ENCODE measurements at places on chromosomes 12 and 14.

DNA sequence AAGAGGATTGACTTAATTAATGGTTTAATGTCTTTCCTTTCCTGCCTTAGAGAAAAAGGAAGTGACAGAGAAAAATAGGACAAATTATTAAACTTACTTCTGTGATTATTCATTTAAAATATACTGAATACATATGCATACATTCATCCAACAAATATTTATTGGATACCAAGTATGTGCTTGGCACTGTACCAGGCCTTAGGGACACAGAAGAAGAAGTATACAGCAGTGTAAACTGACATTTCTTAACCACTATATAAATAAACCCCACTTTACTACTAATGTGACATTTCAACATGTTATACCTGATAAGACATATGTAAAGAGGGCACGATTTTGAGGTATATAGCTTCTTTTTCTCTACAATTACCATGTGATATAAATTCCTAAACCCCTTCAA is 53.6 kb downstream of the ERO1A start:
- H3K27ac ChIP-seq: no peak overlapping the region
- no peaks in the 10 kb centered on the region for H3K4me1 ChIP-seq
- H3K4me3 ChIP-seq: no peak overlapping the region
- peaks cover 42% of the 10 kb centered on the region for H3K36me3 ChIP-seq

DNA sequence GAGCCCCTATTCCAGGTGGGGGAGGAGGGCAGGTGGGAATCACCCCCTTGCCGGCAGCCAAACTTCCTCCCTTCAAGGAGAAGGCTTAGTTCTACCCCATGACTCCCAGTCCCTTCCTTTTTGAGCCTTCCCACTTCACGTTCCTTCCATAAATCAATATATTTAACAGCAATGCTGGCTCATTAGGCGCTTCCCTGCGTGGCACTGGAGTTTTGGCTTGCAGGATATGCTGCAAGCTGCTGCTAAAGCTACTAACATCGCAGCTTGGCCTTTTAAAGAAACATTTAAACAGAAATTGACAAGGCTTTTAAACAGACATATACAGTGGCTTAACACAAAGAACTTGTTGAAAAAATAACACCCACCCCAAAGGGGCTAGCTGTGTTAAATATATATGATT is 308.0 kb upstream of the FKBP4 start:
- no peak overlapping the region for H3K27ac ChIP-seq
- H3K27me3 ChIP-seq: peaks cover 32% of the 10 kb centered on the region
- peaks cover 6% of the 10 kb centered on the region for H3K36me3 ChIP-seq
- DNase-seq: no peak
- H3K4me3 ChIP-seq: no peak overlapping the region

DNA sequence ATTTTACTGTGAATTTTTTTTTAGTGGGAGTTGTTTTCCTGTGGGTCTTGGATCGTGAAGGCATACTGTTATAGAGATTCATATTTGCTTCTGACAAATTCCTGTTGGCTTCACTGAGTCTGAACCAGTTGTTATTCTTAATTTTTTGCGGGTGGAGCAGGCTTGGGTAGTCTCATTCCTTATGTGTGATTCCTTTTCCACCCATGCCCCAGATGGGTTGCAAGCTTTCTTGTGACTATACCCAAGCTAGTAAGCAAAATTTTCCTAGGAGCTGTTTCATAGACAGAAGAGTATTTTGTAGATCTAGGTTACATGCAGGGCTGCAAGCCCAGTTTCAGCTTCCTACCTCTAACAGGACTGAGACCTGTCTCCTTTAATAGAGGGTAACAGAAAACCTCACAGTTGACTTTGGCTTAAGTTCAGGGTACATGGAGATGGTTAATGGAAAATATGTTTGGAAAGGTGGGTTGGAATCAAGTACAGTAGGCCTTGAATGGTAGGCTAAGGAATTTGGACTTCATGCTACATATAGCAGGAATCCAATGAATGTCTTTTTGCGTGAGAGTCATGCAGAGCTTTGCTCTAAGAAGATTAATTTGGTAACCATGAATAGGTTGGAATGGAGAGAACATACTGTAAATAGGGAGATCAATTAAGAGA is 29.0 kb downstream of the TRMT5 start:
- no peak overlapping the region for H3K4me3 ChIP-seq
- no peak overlapping the region for H3K27ac ChIP-seq
- H3K4me1 ChIP-seq: no peaks in the 10 kb centered on the region
- no peak for DNase-seq

GRCh38 chr12:55933169-55933798 is 2.3 kb downstream of the DGKA start:
- H3K4me1 ChIP-seq: peaks cover 69% of the 10 kb centered on the region
- peaks cover 51% of the 10 kb centered on the region for H3K36me3 ChIP-seq
- peak overlapping the region; percentile 95 for H3K27ac ChIP-seq

DNA sequence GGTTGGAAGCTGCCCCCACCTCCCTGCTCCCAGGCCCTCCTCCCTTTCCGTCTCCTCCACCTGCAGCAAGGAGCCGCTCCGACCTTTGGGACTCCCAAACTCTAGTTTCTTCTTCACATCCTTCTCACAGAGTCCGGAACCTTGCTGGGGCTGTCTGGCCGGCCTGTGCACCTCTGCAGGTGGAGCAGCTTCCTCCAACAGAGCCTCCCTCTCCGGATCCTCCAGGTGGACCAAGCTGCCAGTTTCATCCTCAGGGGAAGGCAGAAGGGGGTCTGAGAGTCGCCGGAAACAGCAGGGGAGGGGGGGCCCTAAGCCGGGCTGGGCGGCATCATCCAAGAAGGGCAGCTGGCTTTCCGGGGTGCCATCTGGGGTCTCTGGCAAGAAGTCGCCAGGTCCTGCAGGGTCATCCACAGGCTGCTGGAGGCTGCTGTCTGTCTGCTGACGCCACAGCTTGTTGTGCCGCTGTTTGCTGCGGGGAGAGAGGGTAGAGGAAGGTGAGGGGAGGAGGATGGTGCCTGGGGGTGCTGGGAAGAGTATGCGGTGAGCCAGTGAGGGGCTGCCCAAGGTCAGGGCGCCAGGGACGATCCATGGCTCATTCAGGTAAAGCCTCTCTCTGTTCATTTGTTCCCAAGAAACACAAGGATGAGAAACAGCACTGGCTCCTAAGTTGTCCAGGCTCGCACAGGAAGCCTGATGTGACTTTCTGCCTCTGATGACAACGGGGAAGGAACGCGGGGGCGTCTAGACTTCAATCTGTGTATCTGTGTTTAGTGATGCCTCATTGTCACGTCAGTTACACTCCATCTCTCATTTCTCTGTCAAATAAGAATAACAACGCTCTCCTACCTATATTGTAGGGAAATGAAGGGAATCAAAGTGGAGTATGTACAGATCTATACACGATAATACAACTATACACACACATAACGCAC is 61.3 kb upstream of the CORO1C start:
- H3K27me3 ChIP-seq: no peaks in the 10 kb centered on the region
- no peak overlapping the region for H3K4me3 ChIP-seq
- no peak for DNase-seq
- peak overlapping the region; percentile 38 for H3K27ac ChIP-seq
- H3K36me3 ChIP-seq: peaks cover 44% of the 10 kb centered on the region

DNA sequence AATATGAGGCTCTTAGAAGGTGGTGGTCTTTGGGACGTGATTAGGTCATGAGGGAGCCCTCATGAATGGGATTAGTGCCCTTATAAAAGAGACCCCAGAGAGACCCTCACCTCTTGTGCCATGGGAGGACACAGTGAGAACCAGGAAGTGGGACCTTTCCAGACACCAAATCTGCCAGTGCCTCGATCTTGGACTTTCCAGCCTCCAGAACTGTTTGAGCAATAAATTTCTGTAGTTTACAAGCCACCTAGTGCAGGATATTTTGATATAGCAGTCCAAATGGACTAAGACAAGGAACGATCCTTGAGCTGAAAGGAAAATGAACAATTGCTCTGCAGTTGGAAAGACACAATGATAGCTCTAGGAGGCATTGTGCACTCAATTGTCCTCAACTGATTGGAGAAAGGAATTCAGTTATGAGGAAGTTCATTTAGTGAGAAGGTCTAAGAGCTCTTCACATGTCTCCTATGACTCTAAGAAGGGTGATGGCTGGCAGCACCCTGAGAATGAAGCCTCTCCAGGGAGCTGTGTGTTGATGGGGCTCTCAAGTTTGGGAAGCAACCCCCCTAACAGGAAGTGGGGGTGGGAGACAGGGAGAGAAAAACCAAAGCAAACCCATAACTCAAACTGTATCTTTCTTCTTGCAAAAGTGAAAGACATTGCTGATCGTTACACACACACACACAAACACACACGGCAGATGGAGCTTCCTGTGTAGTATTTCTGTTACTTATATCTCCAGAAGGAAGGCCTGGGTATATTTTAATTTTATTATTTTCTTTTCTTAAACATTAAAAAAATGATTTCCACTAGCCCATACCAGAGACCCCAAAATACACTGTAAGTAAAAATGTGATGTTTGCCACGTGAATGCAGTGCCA is 21.0 kb downstream of the CHST11 start:
- no peaks in the 10 kb centered on the region for H3K27me3 ChIP-seq
- DNase-seq: no peak
- peaks cover 24% of the 10 kb centered on the region for H3K36me3 ChIP-seq
- H3K4me1 ChIP-seq: peaks cover 64% of the 10 kb centered on the region
- H3K4me3 ChIP-seq: peak overlapping the region; percentile 86

- no peaks in the 10 kb centered on the region for H3K27me3 ChIP-seq
- H3K27ac ChIP-seq: peak overlapping the region; percentile 75
- no peak for DNase-seq
- H3K4me1 ChIP-seq: peaks cover 76% of the 10 kb centered on the region
Measured at GRCh38 chr14:100104523-100105300, 39.5 kb downstream of the EVL start.

DNA sequence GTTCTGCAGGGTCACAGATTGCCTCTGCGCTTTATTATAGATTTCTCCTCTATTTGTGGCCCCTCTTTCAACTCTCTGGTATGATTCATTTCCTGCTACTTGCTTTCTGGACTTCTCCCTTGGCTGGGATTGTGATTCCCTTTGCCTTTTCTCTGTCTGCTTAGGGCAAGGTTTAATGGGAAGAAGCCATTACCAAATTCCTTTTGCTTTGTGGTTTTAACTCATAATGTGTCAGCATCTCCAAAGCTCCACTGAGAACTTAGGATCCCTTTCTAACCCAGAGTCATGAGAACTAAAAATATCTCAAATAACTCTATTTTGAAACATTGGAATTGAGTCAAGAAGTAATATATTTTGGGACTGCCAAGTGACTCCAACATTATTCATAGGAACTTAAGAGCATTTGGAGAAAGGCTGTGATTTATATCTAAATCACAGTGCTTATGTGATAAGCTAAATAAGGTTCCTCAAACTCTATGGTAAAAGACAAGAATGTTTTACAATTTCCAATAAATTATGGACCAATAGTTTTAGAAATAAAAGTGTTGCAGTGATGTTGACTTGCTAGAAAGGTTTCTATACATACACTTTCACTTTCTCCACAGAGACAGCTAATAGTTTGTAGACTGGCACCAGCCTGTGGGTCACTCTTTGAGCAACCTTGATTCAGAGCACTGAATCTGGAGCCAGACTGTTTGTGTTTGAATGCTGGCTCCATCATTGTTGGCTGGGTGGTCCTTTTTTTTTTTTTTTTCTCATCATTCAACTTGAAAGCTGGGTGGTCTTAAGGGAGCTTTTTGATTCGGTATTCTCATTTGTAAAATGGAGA is 93.9 kb downstream of the DACT1 start:
- H3K4me3 ChIP-seq: no peak overlapping the region
- H3K27ac ChIP-seq: no peak overlapping the region
- DNase-seq: no peak
- H3K27me3 ChIP-seq: no peaks in the 10 kb centered on the region

DNA sequence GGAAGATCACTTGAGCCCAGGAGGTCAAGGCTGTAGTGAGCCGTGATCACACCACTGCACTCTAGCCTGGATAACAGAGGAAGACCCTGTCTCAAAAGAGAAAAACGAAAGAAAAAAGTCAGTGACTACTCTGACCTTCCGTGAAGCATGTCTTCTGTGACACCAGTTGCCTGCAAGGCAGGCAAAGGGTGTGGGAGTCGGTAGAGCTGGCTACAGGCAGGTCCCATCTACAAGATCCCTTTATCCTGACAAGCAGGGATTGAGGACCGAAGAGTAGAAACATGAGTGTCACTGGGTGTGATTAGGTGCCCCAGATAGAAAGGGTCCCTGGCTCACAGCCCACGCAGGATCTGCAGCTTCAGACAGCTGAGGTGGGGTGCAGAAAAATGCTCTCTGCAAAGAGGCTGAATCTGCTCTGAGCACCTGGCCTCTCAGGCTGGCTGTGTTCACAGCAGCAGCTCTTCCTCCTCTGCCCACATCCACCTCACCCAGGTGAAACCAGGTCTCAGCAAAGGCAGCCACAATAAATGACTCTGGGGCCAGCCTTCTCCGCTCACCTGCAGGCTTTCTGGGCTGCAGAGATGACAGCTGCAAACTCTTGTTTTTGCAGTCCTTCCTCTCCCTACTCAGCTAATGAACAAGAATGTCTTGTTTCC is 28.6 kb upstream of the HSP90B1 start:
- H3K27me3 ChIP-seq: no peaks in the 10 kb centered on the region
- peak overlapping the region; percentile 69 for H3K4me3 ChIP-seq
- peaks cover 14% of the 10 kb centered on the region for H3K4me1 ChIP-seq
- H3K36me3 ChIP-seq: no peaks in the 10 kb centered on the region
- H3K27ac ChIP-seq: peak overlapping the region; percentile 85
- DNase-seq: peak; percentile 18

DNA sequence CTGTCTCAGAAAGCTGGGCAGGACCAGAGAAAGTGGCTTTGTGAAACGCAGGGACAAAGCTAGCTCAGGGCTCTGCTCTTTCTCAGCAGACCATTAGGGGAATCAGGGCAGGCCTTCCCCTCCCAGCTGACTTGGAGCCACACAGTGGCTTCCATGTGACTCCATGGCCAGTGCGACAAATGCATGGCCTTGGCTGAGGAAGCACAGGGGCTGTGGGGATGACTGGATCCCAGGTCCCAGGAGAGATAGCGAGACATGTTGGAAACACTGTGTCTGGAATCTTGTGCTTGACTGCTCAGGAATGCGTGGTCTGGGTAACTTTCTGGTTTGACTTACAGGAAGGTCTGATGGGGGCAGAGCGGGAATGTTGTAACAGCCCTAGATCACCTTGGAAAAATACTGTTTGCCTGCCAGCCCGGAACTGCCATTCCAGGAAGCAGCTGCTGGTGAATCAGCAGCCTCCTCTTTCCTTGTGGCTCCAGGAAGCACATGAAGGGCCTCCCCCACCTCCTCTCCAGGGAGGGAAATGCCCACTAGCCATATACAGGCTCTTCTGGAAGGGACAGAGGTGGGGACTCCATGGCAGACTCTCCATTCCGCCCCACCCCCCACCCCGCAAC is 133.5 kb upstream of the HIF1A start:
- H3K36me3 ChIP-seq: peaks cover 21% of the 10 kb centered on the region
- H3K4me1 ChIP-seq: peaks cover 8% of the 10 kb centered on the region
- H3K27me3 ChIP-seq: no peaks in the 10 kb centered on the region
- DNase-seq: no peak

Measured in effector memory CD8-positive, alpha-beta T cell (primary cell).